ENCODE measurements at places on chromosomes 2 and 18. TPM values are rescaled to one million over a fixed set of nuclear protein-coding genes. Genes with fewer than 3 reads are reported as not detected.

GRCh38 chr2:218708086-218708485 lies 2.5 kb upstream of the TTLL4 start:
- no peak for DNase-seq

GRCh38 chr2:144267239-144267638 lies 252.7 kb downstream of the ZEB2 start:
- no peak for DNase-seq

DNA sequence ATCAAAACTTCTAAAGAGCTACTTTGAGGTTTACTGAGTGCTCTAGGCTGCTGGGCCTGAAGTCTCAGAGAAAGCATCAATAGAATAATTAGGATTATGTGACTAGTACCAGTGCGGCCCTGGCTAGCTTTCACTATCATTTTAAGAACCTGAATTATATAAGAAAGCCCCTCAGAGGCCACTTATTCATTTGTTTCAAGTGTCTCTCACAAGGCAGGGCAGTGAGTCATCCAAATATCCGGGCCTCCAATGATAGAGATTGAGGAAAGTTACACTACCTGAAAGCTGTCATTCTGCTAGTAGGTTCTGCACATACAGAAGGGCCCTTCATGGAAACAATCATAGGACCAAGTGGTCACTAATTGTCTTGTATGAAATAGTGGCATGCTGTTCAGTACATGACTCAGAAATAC lies 193.1 kb downstream of the L3MBTL4 start:
- DNase-seq = no peak

DNA sequence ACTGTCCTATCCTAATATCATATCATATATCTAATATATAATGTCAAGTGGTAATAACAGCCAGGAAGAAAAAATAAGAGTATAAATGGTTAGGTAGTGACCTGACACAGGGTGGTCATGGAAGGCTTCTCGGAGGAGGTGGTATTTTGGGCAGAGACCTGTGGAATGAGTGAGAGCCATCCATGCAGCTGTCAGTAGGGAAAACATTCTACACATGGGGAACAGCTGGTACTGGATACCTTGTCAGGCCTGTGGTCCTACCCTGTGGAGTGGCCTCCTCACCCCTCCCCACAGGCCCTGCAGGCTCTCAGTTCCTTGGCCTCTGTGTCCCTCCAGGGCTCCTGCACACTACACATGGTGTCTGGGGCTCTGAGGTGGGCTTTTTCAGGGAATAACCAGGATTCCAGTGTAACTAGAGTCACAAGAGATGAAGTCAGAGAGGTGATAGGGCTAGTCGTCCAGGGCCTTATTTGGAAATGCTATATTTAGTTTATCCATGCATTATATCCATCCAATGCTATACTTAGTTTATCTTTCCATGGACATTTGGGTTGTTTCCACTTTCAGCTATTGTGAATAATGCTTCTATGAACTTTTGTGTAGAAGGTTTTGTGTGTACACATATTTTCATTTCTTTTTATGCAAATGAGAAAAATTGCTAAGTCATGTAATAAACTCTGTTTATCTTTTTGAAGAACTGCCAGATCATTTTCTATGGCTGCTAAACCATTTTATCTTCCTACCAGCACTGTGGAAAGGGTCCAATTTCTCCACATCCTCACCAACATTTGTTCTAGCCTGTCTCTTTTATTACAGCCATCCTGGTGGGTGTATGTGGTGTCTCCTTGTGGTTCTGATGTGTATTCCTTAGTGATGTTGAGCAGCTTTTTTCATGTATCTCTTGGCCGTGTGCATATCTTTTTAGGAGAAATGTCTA lies 75.6 kb downstream of the TPGS2 start:
- no peak for DNase-seq

DNA sequence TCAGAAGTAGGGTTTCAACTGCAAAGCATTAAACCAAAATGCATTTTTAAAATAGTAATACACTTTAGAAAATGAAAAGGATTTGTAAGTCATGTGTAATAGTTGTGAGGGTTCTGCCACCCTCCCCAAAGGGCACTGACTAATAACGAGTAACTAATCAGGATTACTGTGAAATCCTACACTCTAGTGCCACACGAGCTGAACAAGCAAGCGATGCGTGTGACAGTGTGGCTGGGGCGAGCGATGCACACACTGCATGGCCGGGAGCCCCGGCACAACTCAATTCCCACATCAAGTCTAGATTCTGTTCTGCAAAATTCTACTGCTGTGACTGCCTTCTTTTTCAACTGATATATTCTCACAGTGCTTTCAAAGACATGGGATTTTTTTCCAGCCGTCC lies 156.4 kb downstream of the SEPTIN10 start:
- no peak for DNase-seq

- DNase-seq = no peak
Observed at GRCh38 chr2:10141736-10142639, 19.4 kb downstream of the RRM2 start.

DNA sequence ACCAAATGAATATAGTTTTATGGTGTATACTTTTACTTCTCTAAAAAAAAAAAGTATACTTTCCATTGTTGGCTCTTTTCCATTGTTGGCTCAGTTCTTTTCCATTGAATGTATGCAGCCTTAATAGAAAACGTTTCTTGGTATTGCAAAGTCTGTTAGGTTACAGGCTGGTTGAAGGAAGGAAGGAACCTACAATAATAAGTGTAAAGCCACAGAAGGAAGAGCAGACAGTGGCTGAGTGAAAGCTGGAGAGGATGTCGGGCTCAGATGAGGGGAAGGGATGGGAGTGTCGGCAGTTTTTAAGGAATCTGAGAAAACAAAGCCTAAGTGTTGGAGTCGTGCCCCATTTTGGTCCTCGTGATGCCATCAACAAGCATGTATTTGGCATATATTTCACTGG lies 6.8 kb downstream of the COPS8 start:
- no peak for DNase-seq

- no peak for DNase-seq
Observed at GRCh38 chr2:239225871-239226561, 174.8 kb downstream of the HDAC4 start.

GRCh38 chr2:155442755-155443372 lies 744.4 kb downstream of the KCNJ3 start:
- no peak for DNase-seq

DNA sequence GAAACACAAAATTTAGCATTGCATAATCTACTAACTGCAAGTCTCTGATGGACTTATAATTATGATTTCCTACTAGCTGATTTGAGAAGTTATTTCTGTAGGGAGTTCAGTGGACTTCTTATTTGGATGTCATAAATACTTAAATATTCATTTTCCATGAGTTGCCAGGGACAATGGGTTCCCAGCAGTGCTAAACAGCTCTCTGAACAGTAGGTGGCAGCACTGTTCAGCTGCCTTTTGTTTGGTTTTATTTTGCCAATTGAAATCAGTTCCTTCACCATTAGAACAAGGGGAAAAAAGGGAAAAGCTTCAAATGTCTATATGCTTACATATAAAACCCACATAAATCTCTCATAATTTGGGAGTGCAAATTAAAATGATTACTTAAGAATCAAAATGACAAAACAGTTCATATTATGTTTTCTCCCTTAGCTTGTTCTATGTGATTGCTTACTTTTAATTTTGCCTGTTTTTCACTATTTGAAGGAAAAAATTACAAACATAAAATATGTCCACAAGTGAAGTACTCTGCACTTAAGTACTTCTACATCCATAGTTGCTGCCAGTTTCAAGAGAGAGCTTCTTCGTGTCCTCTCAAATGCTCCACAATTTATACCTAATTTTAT lies 898.9 kb downstream of the CPS1 start:
- DNase-seq = peak; percentile 4

- no peak for DNase-seq
Observed at GRCh38 chr2:112185131-112185530, 46.9 kb downstream of the FBLN7 start.

DNA sequence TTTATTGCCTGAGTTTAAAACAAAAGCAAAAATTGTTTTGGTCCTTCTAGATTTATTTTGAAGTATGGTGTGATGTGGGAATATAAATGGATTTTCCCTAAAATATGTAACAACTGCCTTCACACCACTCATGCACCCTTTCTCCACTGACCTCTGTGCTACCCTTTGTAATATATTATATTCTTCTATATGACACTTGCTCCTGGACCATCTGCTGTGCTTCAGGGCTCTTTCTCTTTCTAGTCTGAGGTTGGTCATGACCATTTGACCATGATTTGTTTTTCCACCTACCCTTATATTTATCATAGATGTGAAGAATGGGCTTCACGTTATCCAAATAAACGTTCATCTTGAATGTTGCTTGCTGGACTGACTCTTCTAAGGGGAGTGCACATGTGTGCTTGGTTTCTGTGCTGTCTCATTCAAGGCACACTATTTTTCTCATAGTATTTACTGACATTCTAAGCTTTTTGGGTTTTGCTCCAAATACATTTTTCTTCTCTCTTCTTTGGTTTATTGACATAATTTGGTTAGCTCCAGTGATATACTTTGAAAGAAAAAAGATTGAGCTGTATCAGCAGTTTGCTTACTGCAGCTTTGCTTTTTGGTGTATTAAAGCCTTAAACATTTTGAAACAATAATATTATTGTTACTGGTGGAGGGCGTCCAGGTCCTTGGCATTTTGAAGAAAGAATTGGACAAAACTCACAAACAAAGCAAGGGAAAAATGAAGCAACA lies 61.8 kb downstream of the VWA3B start:
- DNase-seq = no peak

DNA sequence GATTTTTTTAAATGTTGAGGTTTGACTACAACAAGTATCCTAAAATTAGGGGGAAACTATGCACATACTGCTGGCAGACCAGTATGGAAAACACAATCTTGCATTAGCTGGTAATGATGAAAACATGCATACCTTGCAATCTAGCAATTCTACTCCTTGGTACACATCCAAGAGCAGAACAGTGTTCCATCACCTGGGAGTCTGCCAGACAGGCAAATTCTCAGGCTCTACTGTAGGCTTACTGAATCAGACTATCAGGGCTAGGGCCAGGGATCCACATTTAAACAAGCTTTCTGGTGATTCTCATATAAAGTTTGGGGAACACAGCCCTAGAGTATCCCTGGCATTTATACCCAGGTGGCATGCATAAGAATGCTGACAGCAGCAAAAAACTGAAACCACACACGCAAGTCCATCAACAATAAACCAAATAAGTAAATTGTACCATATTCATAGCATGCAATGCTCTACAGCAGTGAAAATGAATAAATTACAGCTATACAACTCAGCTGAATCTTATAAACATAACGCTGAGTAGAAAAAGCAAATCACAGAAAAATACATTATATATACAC lies 13.6 kb downstream of the CDH2 start:
- no peak for DNase-seq

- no peak for DNase-seq
Observed at GRCh38 chr2:192161656-192162290, 33.0 kb downstream of the TMEFF2 start.

DNA sequence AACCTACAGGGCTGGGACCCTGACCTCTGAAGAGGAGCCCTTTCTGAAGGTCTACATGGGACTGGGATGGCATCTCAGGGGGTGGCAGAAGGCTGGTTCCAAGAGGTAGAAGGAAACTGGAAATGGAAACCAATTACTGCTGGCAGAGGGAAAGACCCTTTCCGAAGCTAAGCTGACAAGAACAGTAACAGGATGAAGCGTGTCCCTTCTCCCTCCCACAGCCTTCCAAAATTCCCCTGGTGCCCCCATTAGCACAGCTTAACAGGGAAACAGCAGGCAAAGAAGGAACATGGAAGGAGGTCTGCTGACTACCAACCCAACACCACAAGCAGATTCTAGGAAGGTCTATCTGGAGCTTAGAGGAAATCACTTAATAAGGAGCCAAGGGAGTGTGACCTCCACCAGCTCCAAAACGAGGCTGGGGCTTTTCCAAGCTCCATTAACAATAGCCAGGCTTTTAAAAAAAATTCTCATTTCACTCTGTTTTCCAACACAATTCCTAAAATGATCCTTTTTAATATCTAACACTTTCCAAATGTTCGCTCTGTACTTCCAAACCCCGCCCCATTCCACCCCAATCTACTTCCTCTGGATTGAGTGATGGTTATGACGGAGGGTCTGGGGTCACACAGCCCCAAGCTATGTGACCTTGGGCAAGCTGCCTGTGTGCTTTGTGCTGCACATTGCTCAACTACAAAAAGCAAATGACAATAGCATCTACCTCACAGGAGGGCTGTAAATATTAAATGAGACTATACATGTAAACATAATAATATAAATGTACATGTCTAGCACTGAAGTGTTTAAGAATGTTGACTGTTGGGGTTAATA lies 55.2 kb downstream of the STK39 start:
- no peak for DNase-seq

- DNase-seq = no peak
Observed at GRCh38 chr2:27990030-27990590, 99.6 kb downstream of the BABAM2 start.

GRCh38 chr18:79574938-79575525 lies 104.6 kb upstream of the CTDP1 start:
- no peak for DNase-seq

GRCh38 chr2:223042704-223043118 lies 9.3 kb upstream of the KCNE4 start:
- no peak for DNase-seq

DNA sequence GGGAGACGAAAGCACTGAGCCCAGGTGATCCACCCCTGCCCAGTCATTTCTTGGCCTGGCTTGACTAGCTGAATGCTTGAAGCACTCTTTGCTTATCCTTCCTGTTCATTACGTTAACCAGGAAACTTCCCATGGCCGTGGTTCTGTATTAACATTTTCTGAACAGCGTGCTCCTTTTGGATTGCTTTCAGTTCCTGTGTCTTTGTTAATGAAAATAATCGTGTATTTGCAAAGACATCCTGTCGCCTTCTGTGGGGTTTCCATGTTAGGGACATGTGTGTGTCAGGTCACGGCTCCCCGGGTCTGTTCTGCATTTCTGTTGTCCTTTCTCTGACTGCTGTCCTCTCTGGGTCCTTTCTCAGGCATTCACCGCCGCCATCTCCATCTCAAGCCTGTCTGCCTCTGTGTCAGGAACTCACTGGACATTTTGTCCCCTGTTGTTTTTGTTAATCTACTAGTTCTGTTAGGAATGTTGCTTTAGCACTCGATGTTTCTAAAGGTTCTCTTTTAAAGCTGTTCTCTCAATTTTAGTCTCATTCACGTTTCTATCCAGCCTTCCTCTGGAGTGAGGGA lies 434.1 kb upstream of the HS6ST1 start:
- DNase-seq = no peak

- no peak for DNase-seq
Observed at GRCh38 chr18:13627639-13628038, 98.7 kb downstream of the FAM210A start.

DNA sequence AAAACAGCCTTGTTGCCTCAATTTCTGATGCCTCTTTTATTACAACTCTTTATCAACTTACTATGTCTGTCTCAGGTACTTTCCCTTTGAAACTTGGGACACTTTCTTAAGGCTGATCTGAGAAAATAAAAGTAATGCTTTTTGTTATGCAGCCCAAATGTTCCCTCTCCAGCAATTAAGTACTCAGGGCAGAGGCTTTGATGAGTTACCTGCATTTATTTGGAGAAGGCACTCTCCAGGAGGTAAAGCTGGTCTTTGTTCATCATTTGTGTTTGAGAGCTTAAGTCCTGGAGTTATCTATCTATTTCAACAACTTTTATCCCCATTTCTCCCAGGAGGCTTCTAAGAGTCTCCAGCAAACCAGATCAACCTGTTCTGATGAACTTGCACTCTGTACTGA lies 259.2 kb downstream of the ASXL3 start:
- no peak for DNase-seq

The CD8B gene
- total RNA-seq = not detected

The NYAP2 gene
- total RNA-seq = 14.3 TPM

The NAT8 gene
- not detected for total RNA-seq

The CHRND gene
- not detected for total RNA-seq

The EMILIN1 gene
- 4.1 TPM for total RNA-seq

The GAD1 gene
- 80.7 TPM for total RNA-seq

The MSTN gene
- total RNA-seq = 0.82 TPM

The HNMT gene
- total RNA-seq = 64.0 TPM

The KCNG2 gene
- under 0.01 TPM for total RNA-seq

Data from frontal cortex (tissue), 4 donors.